ENCODE measurements at places on chromosomes 16 and 17.

DNA sequence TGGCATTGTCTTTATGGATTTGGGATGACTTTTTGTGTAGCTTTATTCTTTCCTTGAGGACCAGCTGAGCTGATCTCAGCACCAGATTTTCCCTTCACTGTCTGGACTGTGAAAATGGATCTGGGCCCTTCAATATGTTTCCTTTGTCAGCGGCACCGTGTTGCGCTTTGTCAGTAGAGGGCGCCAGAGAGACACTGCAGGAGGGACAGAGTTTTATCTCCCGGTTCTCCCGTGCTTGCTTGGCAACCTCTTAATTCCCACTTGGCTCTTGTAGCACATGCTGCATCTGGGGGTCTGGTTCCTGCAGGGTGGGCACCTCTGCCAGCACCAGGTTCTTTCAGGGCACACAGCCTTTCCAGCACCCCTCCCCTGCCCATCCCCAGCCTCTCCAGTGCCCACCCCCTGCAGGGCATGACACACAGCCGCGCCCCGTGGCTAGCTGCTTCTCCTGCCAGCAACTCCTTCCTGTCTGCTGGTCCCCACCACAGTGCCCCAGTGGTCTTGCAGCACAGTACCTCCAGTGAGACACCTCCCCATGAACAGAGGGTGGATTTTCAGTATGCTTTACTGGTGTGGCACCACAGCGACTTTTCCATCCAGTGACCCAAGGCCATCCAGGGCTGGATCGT is 19.6 kb downstream of the OR1D5 start:
- no peak for DNase-seq

DNA sequence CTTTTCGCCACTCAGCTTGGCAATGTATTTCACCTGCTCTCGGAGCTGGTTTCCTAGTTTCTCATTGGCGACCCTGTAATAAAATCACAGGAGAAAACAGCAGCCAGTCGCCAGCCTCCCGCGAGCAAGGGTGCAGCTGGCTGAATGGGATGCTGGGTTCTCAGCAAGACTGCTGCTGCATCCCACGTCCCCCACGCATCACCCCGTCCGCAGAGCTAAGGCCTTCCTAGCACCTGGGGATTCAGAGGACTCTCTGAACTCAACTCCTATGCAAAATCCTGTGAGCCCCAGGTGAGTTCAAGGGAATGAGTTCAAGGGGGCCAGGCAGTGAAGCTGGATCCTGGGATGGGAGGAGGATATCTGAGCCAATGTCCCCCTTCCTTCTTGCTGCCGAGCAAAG is 29.3 kb downstream of the DHX38 start:
- DNase-seq: no peak

DNA sequence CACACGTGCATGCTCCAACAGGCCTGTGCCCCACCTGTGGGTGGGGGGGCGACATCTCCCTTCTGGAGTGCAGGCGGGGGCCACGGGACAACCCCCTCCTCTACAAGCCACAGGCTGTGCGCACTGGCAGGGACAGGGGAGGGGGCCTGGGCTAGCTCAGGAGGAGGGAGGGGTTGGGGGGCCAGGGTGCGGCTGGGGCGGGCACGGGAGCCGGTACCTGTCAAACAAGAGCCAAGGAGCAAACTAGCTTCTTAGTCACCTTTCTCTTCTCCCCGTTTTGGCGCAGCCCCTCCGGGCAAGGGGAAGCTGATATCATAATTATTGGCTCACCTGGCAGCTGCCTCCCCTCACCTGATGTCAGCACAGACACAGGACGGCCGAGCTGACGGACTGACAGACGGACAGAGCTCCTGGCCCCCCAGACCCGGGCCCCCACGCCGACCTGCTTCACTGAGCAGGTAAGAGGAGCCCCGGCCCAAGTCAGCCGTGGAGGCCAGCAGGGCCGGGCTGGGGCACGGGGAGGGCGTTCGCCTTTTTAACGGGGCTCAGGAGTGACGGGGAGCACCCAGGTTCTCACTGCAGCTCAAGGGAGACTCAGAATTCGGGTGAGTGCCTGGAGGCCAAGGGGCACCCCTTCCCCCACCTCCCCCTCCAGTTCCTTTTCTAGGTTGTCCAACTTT is at the start of gene FOXN1:
FOXN1 (plus strand) TSS at position 363 of the 680 bp plus-strand sequence. CDS start 17,622 bp downstream, outside the sequence.
- no peak for DNase-seq

DNA sequence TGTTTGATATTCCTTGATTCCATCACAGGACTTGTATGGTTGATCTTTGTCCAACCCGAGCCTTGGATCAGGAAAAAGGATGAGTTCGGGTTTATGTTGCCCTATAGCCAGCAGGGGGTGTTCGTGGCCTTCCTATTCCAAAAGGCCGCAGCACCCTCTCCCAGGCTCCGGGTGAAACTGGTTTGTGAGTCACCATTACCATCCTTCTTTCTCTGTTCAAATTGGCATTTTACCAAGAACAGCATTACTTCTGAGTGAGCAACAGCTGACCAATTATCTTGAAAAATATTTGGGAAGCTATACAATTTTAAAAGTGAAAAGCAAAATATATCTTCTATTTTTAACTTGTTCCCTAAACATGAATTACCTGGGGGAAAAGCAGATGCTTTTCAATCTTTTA is 24.3 kb upstream of the KRT20 start:
- peak; percentile 51 for DNase-seq

DNA sequence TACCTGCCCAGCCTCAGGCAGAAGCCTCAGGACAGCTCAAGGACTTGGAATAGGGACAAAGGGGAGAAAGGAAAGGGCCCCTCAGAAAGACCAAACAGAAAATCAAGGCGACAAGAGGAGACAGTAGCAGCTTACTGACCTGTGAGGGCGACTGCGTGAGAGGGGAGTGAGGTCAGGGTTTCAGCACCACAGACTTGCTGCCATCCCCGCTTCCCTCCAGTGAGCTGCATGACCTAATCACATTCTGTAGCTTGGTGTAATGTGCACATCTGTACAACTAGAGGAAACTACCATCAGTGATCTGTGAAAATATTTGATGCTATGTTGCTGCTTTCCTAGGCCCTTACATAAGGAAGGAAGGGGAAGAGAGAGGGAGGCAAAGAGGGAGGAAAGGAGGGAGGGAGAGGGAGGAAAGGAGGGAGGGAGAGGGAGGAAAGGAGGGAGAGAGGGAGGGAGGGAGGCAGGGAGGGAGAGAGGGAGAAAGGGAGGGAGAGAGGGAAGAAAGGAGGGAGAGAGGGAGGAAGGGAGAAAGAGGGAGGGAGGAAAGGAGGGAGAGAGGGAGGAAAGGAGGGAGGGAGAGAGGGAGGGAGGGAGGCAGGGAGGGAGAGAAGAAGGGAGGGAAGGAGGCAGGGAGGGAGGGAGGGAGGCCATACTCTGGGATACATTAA is 404.9 kb upstream of the CDH5 start:
- no peak for DNase-seq

DNA sequence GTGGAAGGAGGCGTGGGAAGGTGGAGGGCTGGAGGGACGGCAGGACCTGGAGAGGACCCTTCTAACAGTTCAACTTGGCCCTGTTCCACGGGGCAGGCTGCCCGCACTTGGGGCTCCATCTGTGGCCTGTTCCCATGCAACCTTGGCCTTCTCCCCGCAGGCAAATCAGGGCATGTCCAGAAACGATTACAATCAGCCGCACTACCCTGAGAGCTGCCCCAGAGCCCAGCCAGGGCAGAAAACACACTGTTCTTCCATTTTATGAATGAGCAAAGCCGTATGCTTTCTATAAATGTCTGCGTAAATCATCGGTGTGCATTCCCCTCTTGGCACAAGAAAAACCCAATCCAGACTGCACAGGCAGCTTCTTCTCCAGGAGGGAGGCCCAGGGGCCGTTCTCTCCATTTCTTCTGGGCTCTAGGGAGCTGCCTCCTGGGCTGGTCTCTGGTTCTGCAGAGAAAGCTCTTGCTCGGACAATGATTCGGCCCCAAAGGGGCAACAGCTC is 228.7 kb downstream of the SOX9 start:
- DNase-seq: no peak

GRCh38 chr17:75758131-75758905 is 6.7 kb downstream of the GALK1 start:
- DNase-seq: no peak

- DNase-seq: no peak
These were observed 30.1 kb downstream of the CIITA start for GRCh38 chr16:10906914-10907756.

DNA sequence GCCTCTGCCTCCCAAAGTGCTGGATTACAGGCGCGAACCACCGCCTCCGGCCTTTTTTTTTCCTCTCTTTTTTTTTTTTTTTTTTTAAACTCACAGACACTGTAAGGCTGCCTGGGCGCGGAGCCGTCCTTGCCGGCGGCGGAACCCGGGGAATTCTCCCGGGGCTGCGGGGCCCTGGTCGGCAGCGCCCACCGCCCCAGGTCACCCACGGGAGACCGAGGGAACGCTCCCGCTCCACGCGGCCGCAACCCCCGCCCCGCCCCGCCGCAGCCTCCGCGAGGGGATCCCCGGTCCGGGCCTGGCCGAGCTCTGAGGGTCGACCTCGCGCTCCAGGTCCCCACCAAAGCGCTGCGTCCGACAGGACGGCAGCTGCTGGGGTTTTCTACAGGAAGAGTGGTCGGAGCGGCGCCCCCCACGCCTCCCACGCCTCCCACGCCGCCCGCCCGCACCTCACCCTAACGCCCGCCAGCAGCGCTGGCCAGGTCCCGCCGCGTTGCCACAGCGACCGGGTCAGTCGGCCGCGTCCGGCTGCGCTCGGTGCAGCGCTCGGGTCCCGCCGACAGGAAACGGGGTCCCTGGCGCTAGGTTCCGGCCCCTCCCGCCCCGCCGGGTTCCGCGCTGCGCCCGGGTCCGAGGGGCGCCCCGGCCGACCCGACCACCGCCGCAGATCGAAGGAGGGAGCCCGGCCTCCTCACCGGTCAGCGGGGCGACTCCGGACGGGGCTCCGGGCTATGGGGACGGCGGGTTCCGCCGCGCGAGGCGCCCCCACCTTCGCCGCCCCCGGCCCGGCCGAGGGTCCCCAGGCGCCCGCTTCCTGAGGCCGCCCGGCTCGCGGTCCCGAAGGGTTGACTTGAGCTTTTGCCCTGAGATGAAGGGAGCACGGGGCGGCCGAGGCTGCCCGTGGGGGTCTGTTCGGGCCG is at the start of gene CCDC57:
CCDC57 (minus strand) TSS at position 512 of the 920 bp plus-strand sequence. CDS start 10,898 bp downstream, outside the sequence.
- DNase-seq: no peak

DNA sequence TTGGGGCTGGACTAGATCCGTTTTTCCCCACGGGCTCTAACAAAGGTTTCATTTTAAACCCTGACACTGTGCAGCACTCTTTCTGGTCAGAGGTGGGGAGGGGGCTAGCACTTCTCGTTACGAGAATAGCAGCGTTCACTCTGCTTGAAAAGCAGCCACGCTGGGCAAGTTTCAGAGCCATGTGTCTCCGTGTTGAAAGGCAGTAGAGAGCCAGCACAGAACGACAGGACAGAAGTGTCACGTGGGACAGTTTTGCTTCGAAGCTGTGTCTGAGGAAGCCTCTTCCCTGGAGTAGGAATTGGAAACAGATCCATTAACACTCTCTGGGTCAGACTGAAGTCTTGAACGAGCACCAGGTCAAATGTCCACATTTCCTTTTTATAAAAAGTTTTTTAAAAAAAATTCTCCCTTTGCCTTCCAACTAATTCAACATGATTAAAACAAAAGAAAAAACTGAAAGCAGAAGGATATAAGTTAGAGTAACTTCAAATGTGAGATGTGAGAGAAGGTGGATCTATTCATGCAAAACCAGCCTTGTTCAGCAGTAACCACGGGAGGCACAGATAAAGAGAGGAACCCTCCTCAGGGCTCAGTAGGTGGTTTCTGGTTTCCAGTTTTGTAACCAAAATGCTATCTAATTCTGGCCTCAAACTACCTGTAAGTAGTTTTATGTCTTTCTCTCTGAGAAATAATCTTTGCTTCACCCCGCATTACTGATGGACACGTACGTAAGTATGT is 65.0 kb downstream of the SMG6 start:
- DNase-seq: no peak

- DNase-seq: no peak
These were observed 10.2 kb downstream of the RANBP10 start for GRCh38 chr16:67796099-67796718.

DNA sequence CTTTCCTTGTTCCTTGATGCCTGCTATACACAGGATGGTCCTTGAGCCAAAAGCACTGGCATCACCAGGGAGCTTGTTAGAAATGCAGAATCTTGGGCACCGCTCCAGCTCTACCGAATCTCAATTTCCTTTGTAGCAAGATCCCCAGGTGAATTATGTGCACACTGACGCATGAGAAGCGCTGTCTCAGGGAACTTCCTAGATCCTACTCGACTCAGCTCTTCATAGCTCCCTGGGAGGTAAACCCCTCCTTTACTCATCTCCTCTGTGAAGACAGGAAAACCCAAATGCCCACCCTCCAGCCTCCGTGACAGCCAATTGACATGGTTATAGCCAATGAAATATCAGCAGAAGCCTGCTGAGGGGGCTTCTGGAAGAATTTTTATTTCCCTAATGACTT is 4.1 kb downstream of the USP31 start:
- no peak for DNase-seq

GRCh38 chr16:21033264-21033663 is 117.4 kb downstream of the DNAH3 start:
- no peak for DNase-seq

GRCh38 chr17:42423766-42424165 is 710 bp upstream of the CAVIN1 start:
- no peak for DNase-seq

DNA sequence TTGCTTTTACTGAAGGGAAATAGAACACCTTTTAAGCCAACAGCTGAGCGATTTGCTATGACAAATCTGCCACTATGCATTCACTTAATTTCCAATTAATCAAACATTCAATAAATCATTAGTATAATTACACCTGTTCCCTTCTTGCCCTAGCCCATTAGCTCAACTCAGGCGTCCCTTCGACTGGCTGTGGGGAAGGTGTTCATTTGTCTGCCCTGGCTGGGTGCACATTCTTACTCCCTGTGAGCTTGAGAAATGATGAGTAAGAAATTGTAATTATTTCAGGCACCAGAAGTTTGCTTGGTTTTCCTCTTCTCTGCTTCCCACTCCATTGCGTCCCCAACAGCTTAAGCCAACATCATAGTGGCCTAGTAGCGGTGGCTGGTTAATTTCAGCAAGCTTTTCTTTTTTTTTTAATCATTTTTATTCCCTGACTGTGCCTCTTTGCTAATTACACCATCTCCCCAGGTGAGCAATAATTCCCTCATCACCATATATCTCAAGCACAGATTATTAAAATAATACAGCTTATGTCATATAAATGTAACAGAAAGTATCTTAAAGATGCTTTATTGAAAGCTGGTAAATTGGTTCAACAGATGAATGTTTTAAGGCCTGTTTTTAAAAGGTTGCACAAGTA is 623.9 kb upstream of the RBFOX1 start:
- DNase-seq: no peak

GRCh38 chr17:69367298-69367697 is 40.4 kb upstream of the ABCA5 start:
- no peak for DNase-seq
